ENCODE measurements at places on chromosomes 12 and 14. TPM values are rescaled to one million over a fixed set of nuclear protein-coding genes. Genes with fewer than 3 reads are reported as not detected.

The SMCO2 gene
- polyA plus RNA-seq = 0.39 TPM

The GAPDH gene
- polyA plus RNA-seq = 4,992 TPM

The DNAJC22 gene
- 1.1 TPM for polyA plus RNA-seq

The HNRNPC gene
- 735 TPM for polyA plus RNA-seq

The GUCY2C gene
- not detected for polyA plus RNA-seq

The STAC3 gene
- polyA plus RNA-seq = 1.9 TPM

The KCNA1 gene
- 62.6 TPM for polyA plus RNA-seq

The DCAF4 gene
- polyA plus RNA-seq = 6.0 TPM

The TTC9 gene
- polyA plus RNA-seq = 4.9 TPM

The TCL1A gene
- polyA plus RNA-seq = not detected

The WNT5B gene
- 4.1 TPM for polyA plus RNA-seq

The SIX1 gene
- 68.4 TPM for polyA plus RNA-seq

The PLEKHG3 gene
- polyA plus RNA-seq = 50.7 TPM

The DBX2 gene
- polyA plus RNA-seq = 0.61 TPM

The IQSEC3 gene
- 38.6 TPM for polyA plus RNA-seq

The TSPAN19 gene
- polyA plus RNA-seq = not detected

The CMKLR1 gene
- polyA plus RNA-seq = 1.6 TPM

The TMPRSS12 gene
- polyA plus RNA-seq = not detected

The SLC4A8 gene
- 15.8 TPM for polyA plus RNA-seq

The PEBP1 gene
- 798 TPM for polyA plus RNA-seq

The ANO4 gene
- polyA plus RNA-seq = 9.0 TPM
